ENCODE measurements at places on chromosomes 13 and 19.

DNA sequence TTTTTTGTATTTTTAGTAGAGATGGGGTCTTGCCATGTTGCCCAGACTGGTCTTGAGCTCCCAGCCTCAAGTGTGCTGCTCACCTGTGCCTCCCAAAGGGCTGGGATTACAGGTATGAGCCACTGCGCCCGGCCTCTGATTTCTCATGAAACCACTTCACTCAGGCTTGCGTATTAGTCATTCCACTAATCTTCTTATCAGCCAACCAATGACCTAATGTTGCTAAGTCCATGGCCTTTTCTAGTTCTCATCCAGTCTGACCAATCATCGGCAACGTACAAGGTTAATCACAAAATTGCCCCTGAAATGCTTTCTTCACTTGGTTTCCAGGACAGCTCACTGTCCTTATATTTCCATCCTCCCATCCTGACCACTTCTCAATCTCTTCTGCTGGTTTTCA, 605.3 kb upstream of the SLC10A2 start:
- no peak for DNase-seq

GRCh38 chr13:113021391-113021790, 52.4 kb downstream of the MCF2L start:
- DNase-seq: no peak

DNA sequence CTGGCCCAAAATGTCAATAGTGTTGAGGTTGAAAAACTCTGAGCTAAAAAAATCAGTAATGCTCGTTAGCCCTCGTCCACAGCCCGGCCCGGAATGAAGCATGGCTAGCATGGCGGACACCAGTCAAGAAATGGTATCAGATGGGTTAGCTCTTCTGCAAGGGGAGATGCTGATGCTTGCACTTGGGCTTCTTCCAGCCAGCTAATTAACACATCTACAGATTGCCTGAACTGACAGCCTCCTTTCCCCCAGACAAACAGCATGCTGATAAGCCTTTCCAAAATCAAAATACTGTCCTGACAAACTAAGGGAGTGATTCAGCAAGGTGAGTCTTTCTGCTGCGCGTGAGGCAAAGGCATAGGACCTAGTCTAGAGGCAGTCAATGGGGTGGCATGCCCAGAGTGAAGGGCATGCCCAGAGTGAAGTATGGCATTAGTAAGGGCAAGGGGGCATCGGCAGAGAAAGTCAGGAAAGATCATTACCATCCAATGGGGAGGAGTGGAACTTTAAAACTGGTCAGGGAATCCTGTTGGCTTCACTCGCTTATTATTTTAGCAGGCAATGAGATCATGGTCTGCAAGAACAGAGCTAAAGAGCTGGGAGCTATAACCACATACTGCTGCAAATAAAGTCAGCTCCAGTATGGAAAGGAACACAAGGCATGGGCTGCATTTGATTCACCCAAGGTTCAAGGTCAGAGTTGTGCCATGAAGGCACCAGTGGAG, 30.2 kb upstream of the UBE2L5 start:
- no peak for DNase-seq

DNA sequence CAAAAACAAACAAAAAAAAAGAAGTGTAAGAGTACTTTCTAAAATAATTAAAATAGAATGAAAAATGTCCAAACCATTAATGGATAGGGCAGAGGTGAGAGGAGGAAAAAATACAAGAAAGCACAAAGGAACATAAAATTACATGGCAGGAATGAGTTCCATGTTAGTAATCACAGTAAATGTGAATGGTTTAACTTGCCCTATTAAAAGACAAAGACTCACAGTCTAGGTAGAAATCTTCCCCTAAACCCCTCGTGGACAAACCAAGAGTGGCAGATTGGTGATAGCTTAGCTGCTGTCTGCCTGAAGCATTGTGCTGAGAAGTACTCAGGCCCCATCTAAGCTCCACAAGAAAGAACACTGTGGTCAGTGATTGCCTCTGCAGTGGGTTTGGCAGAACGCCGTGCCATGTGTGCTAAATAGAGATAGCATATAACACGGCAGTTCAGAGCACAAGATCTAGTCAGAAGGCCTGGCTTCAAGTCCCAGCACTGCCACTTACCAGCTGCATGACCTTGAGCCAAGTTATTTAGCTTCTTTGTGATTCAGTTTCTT, 103.5 kb downstream of the DPF1 start:
- DNase-seq: no peak

DNA sequence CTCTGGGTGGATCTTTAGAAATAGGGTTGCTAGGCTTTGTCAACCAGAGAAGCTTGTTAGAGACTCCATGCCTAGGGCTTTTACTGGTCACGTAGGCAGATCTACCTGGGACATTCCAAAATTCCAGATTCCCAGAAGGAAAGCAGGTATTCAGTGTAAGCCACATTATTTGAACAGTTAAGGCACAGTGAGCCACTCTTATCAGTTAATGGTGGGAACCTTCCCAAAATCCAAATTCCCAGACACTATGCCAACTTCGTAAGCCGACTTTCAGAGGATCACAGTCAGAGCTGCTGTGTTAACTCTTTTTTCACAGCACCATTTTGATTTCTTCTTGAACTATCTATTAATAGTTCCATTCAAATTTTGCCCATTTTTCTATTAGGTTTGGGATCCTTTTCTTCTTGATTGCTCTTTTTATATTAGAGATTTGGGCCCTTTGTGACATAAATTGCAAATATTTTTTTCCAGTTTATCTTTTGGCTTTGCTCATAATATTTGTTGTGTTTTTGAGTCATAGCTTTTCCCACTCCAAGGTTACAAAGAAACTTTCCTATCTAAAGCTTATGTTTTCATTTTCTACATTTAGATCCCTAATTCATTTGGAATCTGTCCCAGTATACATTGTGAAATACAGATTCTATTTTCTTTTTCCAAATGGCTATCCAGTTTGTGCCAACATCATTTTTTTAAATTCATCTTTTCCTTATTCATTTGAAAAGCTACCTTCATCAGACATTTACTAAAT, 77.3 kb downstream of the DHRS12 start:
- DNase-seq: no peak

DNA sequence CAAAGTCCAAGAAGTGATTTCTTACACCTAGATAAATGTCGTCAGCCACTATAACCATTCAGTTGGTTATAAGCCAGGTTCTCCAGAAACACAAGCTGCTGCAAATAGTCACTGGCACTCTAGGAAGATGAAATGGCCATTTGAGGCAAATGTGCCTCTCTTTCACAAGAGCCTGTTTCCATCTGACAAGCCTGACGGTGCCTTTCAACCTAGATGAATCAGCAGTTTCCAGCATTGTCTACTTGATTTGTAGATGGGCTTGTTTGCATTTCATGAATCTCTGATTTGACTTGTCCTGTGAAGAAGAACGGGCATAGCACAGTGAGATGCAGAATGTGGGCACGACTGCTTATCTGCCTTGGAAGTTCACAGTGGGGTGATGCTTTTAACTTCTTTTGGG, 327.2 kb downstream of the LMO7 start:
- DNase-seq: no peak

GRCh38 chr13:92164822-92165221, 766.4 kb downstream of the GPC5 start:
- no peak for DNase-seq

GRCh38 chr19:15110418-15110815, 3.2 kb downstream of the SYDE1 start:
- DNase-seq: no peak

DNA sequence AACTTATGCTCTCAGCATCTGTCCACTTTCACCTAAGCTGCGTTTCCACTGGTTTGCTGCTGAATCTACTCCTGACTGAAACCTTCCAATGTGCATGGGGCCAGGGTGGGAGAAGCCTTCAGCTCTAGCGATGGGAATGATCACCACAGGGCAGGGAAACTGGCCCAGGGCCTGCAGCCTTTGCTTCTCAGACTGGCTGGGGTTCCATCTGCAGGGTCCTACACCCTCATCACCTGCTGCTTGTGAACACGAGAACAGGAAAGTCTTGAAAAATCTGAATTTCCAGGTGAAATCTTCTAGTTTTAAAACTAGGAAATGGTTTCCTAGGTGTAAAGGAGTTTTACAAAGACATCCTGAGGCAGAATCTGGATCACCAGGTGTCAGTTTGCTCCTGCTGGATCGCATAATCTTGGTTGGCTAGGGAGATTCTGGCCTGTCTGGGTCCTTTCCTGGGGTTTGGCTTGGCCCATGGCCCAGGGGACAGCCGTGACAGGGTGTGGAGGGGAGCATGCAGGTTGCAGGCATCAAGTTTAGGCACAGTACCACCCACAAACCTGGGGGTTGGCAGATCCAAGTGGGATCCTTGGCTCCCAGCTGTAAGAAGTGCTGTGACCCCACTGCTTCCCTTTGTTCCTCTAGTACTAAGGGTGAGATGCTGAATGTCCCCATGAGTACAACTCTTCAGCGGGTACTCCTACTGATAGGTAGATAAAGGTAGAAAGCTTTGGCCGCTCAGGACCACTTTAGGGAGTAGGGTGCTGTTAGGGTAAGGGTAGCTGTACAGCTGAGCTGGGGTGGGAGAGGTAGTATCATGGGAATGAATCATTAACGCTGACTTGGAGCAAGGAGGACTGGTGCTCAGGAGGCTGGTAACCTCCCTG, 1.8 kb upstream of the UBE2M start:
- no peak for DNase-seq

DNA sequence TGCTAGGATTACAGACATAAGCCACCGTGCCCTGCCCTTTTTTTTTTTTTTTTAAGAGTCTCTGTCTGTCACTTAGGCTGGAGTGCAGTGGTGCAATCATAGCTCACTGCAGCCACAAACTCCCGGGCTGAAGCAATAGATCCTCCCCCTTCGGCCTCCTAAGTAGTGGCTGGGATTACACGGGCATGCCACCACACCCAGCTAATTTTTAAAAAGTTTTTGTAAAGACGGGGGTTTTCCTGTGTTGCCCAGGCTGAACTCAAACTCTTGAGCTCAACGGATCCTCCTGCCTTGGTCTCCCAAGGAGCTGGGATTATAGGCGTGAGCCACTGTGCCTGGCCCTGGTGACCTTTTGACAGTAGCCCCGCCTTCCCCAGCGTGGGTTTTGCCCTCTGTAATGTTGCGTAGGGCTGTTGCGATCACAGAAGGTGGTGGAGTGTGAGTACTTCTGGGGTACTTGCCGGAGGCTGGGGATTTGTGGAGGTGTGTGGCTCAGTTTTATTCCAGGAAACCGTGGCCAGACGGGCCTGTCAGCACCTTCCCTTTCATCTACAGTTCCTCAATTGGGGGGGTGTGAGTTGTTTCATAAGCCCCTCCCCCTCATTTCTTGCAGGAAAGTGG, 11.6 kb upstream of the RETN start:
- DNase-seq: peak; percentile 75
